ENCODE measurements at places on chromosomes 13 and 19. TPM values are rescaled to one million over a fixed set of nuclear protein-coding genes. Genes with fewer than 3 reads are reported as not detected.

GRIK5 gene
- total RNA-seq = not detected

PGLYRP2 gene
- not detected for total RNA-seq

CEACAM3 gene
- total RNA-seq = not detected

YJEFN3 gene
- total RNA-seq = 0.57 TPM

C19orf85 gene
- not detected for total RNA-seq

OR10H4 gene
- total RNA-seq = not detected

CCDC169 gene
- 2.3 TPM for total RNA-seq

Measured in smooth muscle cell of bladder (primary cell).